Breast epithelium (tissue), 4 donors: ENCODE measurements at places on chromosomes 12 and 14.
A peak's percentile ranks its signal among the peaks of the same experiment; 100 is the strongest.

DNA sequence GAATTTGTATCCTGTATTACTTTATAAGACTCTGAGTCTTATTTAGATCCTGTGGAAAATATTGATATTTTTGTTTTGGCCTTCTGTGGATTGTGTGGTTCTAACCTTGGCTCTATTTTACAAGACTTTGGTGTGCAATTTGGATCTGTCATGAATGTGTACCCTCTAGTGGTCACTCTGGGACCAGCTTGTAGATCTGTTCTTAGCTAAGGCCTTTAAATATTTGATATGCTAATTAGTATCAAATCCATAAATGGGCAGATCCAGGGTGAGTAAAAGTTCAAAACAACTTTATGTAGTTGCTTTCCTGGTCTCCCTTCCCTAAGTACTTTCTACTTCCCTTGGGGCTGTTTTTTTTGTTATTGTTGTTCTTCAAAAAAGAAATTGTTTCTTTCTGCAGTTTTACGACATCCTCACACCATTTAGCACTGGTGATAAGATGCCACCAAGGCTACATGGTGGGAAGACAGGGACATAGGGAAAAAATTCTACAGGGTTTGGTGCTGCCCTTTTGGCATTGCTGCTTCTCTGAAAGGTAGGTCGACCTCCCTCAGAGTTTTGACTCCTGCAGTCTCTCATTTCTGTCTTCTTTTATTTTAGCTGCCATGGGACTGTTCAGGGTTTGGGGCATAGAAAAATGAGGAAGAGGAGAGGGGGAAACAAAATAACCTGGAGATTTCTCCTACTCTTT, 238.5 kb downstream of the GPHN start:
- DNase-seq = no peak

- DNase-seq = no peak
Observed at GRCh38 chr12:90504806-90505205, 450.2 kb downstream of the CCER1 start.

DNA sequence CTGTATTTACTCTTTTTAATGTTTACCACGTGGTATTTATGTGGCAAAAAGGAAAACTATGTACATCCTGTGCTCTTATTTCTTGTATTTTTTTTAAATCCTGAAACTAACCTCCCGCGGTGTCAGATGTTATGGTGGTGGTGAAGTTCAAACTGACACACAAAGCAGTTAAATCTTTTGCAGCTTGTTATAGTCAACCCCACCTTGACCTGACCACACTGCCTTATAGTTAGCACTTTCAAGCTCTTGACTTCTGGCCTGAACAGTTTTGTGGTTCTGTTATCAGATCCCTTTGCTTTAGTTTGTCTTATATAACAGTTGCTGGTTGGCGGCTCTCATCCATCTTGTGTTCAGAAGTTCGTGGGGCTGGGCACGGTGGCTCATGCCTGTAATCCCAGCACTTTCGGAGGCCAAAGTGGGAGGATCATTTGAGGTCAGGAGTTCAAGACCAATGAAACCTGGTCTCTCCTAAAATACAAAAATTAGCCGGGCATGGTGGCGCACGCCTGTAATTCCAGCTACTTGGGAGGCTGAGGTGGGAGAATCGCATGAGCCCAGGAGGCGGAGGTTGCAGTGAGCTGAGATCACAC, 2.1 kb downstream of the UNG start:
- DNase-seq = peak; percentile 2

DNA sequence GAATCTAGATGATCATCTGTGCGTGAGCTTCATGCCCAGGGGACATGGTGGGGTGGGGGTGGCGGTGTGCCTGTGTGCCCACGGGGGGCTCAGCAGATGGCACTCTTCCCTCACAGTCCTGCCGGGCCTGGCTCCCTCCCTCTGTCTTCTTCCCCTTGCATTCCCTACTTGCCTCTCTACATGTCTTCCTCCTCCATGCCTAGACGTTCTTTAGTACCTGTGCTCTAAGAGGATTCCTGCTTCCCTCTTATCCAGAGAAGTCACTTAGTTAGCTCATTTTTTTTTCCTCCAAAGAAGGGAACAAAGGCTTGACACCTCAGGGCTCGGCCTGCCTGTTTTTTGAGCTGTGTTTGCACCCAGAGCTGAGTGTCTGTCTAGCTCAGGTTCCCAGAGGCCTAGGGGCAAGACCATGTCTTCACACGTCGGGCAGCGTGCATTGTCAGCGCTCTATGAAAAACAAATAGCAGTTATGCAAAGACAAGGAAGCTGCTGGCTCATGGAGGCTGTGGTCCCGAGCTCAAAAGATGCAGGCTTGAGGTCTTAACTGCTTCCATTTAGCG, 48.8 kb downstream of the NINJ2 start:
- no peak for DNase-seq

- no peak for DNase-seq
Observed at GRCh38 chr12:113488322-113488721, 16.7 kb upstream of the LHX5 start.
